ENCODE measurements at places on chromosomes 6 and 20.

DNA sequence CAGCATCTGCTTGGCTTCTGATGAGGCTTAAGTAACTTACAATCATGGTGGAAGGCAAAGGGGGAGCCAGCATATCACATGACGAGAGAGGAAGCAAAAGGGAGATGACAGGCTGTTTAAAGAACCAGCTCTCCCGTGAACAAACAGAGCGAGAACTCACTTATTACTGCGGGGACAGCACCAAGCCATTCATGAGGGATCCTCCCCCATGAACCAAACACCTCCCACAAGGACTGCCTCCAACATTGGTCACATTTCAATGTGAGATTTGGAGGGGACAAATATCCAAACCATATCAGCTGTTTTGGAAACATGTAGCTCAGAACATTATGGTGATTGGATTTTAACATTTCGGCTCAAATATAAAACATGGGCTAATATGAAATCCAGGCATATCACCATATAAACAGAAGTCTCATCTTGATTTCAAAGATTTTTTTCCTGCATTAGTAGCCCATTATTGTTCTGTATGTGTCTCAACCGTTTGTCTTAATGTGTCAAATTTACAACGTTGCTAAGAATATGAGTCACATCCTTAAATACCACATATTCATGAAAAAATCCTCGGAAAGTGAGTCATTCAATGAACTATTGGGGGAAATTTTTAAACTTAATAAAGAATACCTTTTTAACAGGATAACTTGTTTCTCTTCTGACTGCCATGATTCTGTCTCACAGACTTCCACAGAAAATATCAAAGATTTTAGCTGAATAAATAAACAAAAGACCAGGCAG lies 894.3 kb downstream of the TFAP2A start:
- peak; percentile 90 for DNase-seq

GRCh38 chr6:21478883-21479539 lies 114.5 kb upstream of the SOX4 start:
- no peak for DNase-seq

- no peak for DNase-seq
Measured at GRCh38 chr20:60024245-60024644, 66.0 kb downstream of the CDH26 start.

GRCh38 chr6:84222426-84222825 lies 5.0 kb downstream of the CEP162 start:
- DNase-seq = no peak
